ENCODE measurements at places on chromosomes 7 and 10. TPM values are rescaled to one million over a fixed set of nuclear protein-coding genes. Genes with fewer than 3 reads are reported as not detected.

BCL7B gene
- total RNA-seq = 68.9 TPM

VWA2 gene
- total RNA-seq = not detected

KNDC1 gene
- total RNA-seq = 0.05 TPM

CCL24 gene
- total RNA-seq = not detected

CDK1 gene
- total RNA-seq = 0.35 TPM

ICA1 gene
- total RNA-seq = 76.0 TPM

GALNT17 gene
- 60.6 TPM for total RNA-seq

LBX1 gene
- 0.13 TPM for total RNA-seq

DYDC2 gene
- total RNA-seq = not detected

NRG3 gene
- total RNA-seq = 0.57 TPM

NYAP1 gene
- 0.22 TPM for total RNA-seq

TMEM26 gene
- total RNA-seq = 0.16 TPM

C10orf67 gene
- total RNA-seq = 0.35 TPM

ZNF479 gene
- total RNA-seq = not detected

Data from cardiac septum (tissue), 1 donor.